Stimulated activated CD8-positive, alpha-beta memory T cell treated with anti-CD3 and anti-CD28 coated beads, Interleukin-4, amount 100 ng/mL, for 24 hours (primary cell): ENCODE measurements at places on chromosomes 4 and X.
A peak's percentile ranks its signal among the peaks of the same experiment; 100 is the strongest.

GRCh38 chr4:105417624-105418023, 56.2 kb downstream of the PPA2 start:
- no peak for DNase-seq

DNA sequence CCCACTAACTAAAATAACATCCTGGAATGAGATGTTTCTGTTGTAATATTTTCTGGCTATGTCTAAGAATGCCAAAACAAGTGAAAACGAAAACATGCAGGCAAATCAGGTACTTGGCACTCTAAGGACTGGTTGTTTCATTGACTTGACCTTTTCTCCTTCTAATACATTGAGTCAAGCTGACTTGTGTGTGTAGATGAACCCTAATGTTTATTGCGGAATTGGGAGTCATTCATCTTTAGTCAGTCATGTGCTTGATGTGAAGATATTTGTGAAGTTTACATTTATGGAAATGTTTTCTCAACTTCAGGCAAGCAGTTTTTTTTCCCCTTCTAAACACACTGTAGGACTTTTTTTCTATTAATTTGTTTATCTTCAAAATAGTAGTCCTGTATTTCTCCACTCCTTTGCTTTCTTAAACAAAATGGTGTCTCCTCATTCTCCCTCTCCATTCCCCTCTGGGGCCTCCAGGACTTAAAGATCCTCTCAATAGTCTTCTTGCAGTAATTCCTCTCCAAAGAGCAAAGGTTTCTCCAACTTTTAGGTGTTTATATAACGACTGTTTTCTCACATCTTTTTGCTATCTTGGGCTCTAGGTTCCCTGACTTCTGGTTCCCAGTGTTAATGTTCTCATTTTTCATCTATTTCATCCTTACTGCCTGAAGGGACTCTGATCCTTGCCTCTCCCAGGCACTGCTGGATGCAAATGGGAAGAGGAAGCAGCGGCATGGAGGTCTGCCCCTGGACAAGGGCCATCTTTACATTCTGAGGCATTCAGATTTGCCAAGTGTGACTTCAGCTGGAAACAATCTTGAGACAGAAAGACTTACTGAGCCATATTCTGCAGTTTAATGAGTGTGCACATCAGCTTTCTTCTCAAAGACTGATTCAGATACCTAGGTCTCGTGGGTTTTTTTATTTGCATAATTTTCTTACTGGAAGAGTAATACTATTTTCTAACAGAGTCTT, 166.4 kb downstream of the ARHGAP6 start:
- no peak for DNase-seq

DNA sequence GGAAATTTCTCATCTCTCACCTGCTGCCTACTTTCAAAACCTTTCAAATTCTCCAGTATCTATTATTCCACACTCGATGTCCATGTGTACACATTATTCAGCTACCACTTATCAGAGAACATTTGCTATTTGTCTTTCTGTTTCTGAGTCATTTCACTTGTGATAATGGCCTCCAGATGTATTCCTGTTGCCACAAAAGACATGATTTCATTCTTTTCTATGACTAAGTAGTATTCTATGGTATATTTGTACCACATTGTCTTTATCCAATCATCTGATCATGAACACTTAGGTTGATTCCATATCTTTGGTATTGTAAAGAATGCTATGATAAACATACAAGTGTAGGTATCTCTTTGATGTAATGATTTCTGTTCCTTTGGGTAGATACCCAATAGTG, 310.1 kb upstream of the SPOCK3 start:
- no peak for DNase-seq

DNA sequence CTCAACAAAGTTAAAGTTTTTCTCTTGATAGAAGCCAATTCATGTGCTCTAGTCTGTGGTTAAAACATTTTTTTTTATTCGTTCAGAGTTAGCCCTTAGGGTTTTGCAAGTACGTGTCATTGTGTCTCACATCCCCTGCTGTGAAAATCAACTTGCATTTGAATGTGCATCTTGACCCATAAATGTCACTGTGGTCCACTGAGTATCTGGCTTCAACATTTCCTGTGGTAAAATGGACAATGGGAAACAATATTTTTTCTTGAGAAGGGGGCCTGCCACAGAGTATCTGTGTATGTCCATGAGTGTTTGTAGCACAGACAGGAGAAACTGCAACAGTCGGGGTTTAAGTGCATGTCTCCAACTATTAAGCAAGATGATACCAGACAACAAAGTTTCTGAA, 554.8 kb upstream of the TENM3 start:
- DNase-seq: no peak

- no peak for DNase-seq
These were observed 68.5 kb downstream of the BMPR1B start for GRCh38 chr4:94826206-94826605.

GRCh38 chrX:7233580-7234406, 85.8 kb upstream of the PUDP start:
- no peak for DNase-seq

DNA sequence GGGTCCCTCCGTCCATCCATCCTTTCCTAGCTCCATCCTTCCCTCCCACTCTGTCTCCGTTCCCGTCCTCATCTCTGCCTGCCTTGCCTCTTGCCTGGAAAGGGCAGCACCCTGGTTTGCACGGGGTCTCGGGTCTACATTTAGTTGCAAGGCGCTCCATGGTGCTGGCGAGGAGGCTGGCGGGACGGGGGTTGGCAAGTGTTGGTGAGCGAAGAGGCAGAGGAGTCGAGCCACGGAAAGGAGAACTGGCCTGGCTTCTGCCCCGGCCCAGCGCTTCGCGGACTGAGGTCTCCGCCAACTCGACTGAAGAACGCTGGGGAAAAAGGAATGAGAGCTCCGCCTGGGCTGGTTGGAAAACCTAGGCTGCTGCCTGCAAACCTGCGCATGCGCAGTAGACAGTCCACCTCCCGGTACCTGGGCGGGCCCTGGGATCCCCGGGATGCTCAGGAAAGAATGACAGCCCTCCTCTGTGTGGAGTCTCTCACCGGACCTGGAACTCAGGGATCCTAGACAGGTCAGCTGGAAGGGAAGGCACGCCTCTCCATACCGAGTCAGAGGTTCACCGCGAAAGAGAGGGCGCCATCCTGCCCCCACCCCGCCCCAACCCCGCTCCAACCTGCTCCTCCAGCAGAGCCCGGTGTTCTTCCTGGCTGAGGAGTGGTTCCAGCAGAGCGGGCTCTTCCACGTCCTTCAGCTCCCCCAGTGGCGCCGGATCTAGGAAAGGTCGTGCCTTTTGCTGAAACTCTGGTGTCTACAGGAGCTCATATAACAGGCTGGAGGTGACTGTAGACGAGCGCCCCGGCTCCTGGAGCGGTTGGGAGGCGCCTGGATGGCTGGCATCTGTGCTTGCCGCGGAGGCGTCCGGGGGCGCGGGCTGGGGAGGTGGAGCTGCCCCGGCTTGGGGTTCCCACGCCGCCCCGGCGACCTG, 6.0 kb downstream of the FRG2 start:
- no peak for DNase-seq

- DNase-seq: no peak
These were observed 646.9 kb downstream of the FAT4 start for GRCh38 chr4:125961626-125962025.

DNA sequence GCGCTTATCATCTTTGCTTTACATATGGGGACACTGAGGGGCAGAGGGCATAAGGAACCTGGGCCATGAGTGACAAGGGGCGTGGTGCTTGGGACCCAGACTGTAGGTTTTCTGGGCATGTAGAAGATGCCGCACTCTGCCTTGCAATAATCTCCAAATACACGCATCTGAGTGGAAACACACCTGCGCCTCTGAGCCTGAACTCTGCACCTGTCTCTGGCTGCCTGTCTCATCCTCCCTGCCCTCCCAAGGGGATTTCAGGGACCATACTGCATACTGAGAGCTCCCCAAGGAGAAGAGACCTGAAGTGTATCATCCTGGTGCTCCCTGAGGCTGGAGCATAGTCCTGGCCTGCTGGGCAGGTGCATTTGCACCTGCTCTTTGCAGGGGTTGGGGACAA, 34.7 kb upstream of the ASMTL start:
- DNase-seq: no peak

DNA sequence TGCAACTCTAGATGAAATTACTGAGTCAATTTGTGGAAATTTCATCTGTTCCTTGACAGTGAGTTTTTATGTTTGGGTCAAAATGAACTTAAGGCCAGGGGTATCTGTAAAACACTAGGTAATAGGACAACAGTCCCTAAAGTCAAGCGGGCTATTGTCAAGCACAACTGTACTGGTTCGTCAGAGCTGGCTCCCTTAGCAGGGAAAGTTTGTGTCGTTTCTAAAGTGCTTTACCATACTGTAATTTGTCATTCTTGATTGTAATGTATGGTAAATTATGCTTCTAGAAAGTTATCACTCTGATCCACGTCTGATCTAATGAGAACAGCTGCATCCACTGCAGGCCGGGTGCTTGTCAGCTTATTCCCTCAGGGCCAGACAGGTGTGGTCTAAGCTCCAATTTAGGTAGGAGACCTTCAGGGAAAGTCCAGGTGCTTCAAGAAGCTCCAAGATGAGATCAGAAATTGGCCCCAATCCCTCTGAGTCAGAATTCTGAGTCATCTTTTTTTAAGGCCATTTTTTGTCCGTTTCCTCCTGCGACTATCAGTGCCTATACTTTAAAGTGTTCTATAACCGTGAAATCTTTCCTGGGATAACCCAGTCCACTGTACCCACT, 92.2 kb downstream of the PALLD start:
- no peak for DNase-seq

DNA sequence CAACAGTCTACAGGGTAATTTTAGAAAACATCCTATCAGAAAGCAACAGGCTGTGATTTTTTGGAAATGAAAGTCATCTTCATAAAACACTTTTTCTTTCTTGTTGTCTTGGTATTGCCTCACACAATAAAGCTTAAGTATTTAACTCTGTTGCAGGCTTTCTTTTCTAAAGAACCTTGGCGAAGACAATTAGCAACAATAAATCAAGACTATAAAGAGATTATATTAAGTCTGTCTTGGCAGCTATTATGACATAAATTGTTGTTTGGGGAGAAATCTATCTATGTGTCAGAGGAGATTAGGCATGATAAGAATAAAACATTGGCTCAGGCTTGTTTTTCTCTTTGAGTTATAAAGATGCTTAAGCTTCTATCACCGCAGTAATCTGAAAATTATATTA, 1774.8 kb downstream of the ARAP2 start:
- DNase-seq: no peak

DNA sequence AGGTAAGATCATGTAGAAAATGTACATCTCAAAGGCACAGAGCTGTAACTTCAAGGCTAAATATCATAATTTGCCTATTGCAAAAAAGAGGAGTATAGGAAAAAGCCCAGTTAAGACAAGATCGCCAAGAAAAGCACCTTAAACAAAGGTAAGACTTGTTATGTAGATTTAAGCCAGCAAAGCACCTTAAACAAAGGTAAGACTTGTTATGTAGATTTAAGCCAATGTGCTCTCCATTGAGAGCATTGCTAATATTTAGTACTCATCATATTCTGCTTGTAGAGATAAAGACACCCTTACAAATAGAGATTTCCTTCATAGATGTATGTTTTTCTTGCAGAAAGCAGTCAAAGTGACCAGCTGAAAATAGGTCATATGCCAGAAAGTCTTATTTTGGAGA, 115.8 kb downstream of the ADAM29 start:
- DNase-seq: no peak

GRCh38 chrX:130261296-130261893, 7.3 kb downstream of the ZNF280C start:
- DNase-seq: no peak

GRCh38 chr4:159455675-159456237, 352.9 kb downstream of the RAPGEF2 start:
- DNase-seq: no peak

- no peak for DNase-seq
These were observed 15.1 kb upstream of the ABLIM2 start for GRCh38 chr4:8173492-8174242.

GRCh38 chr4:185716577-185717376, 95.2 kb downstream of the SORBS2 start:
- no peak for DNase-seq

- DNase-seq: no peak
These were observed 116.5 kb downstream of the MAML3 start for GRCh38 chr4:140037353-140038030.

DNA sequence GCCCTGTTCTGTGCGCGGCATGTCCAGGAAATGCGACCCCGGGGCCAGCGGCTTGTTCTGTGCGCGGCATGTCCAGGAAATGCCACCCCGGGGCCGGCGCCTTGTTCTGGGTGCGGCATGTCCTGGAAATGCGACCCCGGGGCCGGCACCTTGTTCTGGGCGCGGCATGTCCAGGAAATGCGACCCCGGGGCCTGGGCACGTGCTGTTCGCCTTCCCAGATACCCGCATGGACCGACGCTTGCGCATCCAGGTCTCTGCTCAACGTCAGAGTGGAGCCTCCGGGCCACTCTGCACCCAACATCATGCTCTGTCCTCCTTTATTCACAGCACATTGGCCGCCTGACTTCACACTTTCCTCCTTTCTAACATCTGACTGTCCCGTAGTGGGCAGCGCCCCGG, 75.8 kb upstream of the PSAPL1 start:
- no peak for DNase-seq

GRCh38 chr4:55409468-55410171, 13.9 kb downstream of the TMEM165 start:
- DNase-seq: no peak

GRCh38 chrX:23699636-23700194, 32.4 kb downstream of the PRDX4 start:
- DNase-seq: peak; percentile 10
